Glutamatergic neuron (in vitro differentiated cells): ENCODE measurements at places on chromosomes 5 and 9. TPM values are rescaled to one million over a fixed set of nuclear protein-coding genes. Genes with fewer than 3 reads are reported as not detected.

DNA sequence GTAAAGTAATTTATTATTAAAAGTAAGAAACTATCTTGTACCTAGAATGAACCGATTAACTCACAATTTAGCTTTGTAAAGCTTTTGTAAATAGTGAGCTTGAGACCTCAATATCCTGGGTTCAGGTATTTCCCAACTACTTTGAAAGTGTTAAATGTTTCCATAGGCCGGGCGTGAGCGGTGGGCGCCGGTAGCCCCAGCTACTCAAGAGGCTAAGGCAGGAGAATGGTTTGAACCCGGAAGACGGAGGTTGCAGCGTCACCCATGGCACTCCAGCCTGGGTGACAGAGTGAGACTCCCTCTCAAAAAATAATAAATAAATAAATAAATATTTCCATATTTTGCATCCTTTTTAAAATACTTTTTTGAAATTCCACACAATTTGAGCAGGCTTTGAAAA is 1.5 kb upstream of the ANKH start:
- H3K4me3 ChIP-seq: no peak overlapping the region
- peaks cover 10% of the 10 kb centered on the region for H3K27me3 ChIP-seq
- peaks cover 19% of the 10 kb centered on the region for H3K4me1 ChIP-seq

DNA sequence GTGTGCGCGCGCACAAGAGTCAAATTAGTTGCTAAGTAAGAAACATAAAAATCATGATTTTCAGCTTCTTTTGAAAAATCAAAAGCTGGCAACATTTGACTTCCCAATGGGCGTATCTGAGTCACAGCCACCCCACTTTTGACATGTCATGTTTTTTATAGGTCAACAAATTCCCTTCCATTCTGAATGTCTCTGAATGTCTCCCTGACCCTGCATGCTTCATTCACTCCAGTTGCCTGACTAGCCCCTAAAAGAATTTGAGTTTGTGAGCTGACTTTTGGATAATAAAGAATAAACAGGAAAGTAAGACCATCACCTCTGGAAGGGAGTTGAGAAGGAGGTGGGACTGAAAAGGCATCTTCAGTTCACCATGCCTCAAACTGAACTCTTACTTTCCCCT is 20.2 kb upstream of the GLIS3 start:
- no peak overlapping the region for H3K4me3 ChIP-seq
- no peak for DNase-seq
- H3K36me3 ChIP-seq: no peaks in the 10 kb centered on the region
- H3K27me3 ChIP-seq: peaks cover 3% of the 10 kb centered on the region
- H3K4me1 ChIP-seq: no peaks in the 10 kb centered on the region
- no peak overlapping the region for H3K27ac ChIP-seq

Gene ARHGEF28
- 0.47 TPM for total RNA-seq

Gene CXCL14
- total RNA-seq: 0.32 TPM
